ENCODE measurements at places on chromosomes 11 and 22.

DNA sequence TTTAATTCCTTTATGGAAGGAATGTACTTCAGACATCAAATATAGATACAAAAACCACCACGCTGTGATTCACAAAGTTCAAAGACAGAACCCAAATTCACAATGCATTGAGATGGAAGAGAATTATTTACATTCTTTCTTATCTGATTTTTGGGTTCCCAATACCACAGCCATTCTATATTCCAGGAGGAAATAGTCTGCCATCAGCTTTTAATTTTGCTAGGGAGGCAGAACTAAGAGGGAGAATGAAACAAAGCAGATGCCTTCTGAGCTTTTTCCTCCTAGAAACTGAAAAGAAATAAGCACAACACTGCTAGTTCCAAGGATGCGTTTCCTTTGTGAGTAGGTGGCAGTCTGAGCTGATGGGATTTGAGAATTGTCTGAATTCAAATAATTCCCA, 283.0 kb upstream of the NARS2 start:
- DNase-seq: no peak

DNA sequence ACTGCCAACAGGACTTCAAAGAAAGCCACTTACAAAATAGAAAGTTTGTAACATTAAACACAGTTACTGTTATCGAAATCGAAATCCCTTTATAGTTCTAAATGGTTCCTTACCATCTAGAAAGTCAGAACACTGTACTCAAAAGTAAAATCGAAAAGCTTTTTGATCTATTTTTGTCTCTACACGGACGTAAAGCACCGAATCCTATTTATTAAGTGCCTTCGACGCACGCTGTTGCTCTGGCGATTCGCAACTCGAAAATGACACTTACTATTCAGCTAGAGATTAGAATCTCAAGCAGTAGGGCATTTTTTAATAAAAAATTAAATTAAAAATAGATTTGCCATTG, 78.3 kb downstream of the LARGE1 start:
- no peak for DNase-seq

DNA sequence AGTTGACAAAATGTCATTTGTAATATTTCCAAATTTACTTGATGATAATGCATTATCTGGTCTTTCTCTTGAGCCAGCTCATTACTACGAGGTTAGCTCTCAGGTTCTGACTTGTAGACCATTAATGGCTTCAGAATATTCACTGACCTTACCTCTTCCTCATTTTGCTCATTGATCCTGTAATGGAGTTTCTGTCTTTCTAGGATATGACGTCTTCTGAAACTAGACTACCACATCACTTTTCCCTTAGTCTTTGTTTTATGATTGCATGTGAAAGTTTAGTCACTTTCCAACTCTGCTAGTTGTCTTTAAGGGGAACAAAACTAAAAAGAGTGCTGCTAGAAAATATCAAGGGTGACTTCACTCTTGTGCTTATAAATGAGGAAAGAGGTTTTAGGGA, 697.6 kb downstream of the JRKL start:
- no peak for DNase-seq

DNA sequence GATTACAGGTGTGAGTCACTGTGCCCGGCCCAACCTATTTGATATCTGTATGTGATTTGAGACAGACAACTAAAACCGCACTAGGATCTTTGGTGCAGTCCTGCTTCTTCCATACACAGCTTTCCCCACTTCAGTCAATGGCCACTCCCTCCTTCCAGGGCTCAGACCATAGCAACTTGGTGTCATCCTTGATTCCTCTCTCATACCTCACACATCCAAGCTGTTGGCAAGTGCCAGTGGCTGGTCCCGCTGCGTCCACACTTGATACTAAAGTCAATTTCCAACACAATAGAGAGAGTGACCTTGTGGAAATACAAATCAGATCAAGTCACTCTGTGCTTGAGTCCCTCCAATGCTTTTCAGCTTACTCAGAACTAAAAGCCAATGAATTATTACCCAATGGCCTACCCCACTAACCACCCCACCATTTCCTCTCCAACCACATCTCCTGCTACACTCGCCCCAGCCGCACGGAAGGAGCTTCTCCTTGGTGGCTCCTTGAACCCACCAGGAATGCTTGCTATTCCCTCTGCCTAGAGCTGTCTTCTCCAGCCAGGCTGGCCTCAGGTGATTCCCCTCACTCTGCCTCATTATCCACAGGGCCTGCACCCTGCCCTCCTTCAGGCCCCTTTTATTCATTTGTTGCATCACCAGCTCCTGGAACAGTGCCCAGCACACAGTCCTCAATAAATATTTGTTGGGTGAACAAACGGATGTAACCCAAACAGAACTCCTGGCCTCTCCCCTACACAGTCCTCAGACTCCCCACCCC, 12.9 kb downstream of the ABTB2 start:
- peak; percentile 89 for DNase-seq

- DNase-seq: no peak
Observed at GRCh38 chr22:30879415-30879797, 89.2 kb downstream of the MORC2 start.

DNA sequence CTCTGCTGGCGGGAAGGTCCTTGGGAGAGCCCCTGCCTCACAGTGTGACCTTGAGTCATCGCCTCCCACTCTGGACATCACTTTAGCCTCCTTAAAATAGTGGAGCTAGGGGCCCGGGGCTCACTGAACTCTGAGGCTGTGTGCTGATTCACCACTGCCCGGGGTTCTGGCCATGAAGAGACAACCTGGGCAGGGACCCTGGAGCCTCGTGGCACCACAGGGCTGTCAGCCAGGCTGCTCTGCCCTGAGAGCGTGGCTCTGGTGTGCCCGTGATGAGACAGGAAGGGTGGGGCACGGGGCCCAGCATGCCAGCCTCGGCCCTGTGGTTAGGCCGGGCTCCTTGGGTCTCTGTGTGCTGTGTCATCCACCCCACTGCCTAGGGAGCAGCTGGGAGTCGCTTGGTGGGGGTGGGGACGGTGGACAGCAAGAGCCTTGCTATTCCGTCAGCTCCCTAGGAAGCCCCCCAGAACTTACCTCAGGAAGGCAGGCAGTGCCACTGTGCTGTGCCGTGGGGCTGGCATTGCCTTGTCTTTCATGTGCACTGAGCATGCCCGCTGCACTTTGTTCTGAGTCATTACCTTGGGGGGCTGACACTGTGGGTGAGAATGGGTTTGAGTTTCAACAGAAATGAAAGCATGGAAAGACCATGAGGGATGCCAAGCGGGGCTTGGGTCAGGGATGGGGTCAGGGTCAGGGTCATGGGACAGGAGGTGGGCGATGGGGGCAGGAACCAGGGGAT, 31.7 kb downstream of the TPCN2 start:
- peak; percentile 26 for DNase-seq

GRCh38 chr22:34111210-34111824, 191.0 kb upstream of the LARGE1 start:
- DNase-seq: peak; percentile 8

- peak; percentile 80 for DNase-seq
Observed at GRCh38 chr11:68038718-68039525, at the start of gene TCIRG1. Gene TCIRG1, plus strand, starts transcription at chr11:68039025. Its CDS starts 2,247 bp downstream, at chr11:68041272.

DNA sequence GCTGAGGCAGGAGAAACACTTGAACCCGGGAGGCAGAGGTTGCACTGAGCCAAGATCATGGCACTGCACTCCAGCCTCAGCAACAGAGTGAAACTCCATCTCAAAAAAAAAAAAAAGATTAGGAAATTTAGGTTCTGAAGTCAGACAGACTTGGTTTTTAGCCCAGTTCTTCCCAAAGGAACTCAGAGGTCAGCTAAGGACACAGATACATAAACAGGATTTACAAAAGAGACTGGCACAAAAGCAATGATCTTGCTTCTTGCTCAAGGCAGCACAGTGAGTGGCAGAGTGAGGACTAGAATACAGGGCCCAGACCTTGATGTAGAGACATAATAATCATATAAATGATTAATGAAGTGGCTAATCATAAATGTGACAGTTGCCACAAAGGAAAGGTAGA, 25.4 kb upstream of the RRAS2 start:
- peak; percentile 92 for DNase-seq

DNA sequence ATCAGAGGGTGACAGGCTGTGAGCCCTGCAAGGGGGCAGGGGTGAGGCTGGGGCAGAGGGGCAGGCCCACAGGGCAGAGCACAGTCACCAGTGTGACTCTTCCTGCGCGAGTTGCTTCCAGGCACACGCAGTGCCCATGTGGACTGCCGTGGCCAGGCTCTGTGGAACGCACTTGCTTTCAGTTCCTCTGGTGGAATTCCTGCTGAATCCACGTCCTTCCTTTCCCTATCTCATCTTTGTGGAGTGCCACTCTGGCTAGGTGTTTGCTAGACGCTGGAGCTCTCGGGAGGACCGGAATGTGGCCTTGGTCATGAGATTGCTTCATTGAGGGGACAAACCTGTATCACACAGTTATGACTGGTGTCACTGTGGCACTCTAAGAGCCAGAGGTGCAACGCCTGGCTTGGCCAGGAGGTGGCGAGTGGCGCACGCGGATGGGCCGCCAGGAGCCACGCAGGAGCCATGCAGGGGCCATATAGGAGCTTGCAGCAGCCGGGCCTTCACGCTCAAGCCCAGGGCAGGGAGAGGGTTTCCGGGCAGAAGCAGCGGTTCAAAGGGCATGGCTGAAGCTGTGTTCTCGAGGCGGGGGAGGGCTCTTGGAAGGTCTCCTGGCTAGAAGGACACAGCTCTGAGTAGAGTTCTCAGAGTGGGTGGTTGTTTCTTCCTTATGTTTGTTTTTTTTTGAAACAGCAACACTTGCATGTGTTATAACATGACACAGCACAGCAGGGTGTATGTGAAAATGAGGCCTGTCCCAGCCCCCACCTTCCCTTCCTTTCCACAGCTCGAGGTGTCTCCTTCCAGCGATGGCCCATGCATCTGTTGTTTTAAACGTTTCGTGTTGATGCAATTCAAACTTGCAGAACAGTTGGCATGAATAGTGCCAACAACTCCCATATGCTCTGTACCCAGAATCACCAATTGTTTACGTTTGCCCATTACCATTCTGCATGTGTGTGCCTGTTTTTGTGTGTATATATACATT, 36.2 kb downstream of the TBC1D22A start:
- peak; percentile 62 for DNase-seq

- DNase-seq: no peak
Observed at GRCh38 chr11:108313444-108313843, 90.6 kb downstream of the ATM start.

- no peak for DNase-seq
Observed at GRCh38 chr11:22677153-22677903, 10.9 kb downstream of the GAS2 start.

DNA sequence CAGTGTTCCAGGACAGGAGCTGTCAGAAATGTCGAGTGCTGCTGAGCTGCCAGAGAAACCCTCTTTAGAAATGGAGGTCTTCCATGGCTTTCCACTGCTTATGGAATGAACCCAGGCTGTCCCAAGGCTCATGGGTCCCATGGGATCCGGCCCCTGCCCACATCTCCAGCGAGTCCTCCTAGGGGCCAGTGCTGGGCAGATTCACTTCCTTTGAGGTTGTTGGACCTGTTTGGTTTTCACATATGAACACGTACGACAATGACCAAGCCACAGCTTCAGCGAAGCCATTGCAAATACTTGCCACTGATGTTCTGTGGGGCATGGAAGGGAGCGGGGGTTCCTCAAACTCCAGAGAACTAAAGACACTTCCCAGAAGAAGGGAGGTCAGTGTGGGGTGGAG, 483.3 kb downstream of the TBC1D22A start:
- no peak for DNase-seq

GRCh38 chr11:1881442-1882264, 10.0 kb downstream of the PRR33 start:
- peak; percentile 35 for DNase-seq

All from fibroblast of mammary gland (primary cell).